Chondrocyte (in vitro differentiated cells): ENCODE measurements at places on chromosomes 4 and X. TPM values are rescaled to one million over a fixed set of nuclear protein-coding genes. Genes with fewer than 3 reads are reported as not detected.

The CXCL3 gene
- 0.20 TPM in 1 of 3 replicates, not detected in the others for total RNA-seq

The CT45A2 gene
- not detected in 3 replicates for total RNA-seq

The SERPINA7 gene
- total RNA-seq = not detected in 3 replicates

The MID1IP1 gene
- total RNA-seq = 14.7 to 36.0 TPM (median 32.7 TPM) in 3 replicates

The GPC4 gene
- total RNA-seq = 64.6 to 94.8 TPM (median 67.6 TPM) in 3 replicates

The SHOX gene
- total RNA-seq = 0.15 TPM in 1 of 3 replicates, not detected in the others

The BST1 gene
- total RNA-seq = 0.45 TPM in 1 of 3 replicates, not detected in the others

The CISD2 gene
- total RNA-seq = 20.7 to 30.9 TPM (median 29.7 TPM) in 3 replicates

The SPANXC gene
- not detected in 3 replicates for total RNA-seq

The EFHC2 gene
- total RNA-seq = not detected in 3 replicates

The GABRE gene
- total RNA-seq = 0.51 to 1.0 TPM (median 0.94 TPM) in 3 replicates

The KLB gene
- not detected in 3 replicates for total RNA-seq

The FGF5 gene
- total RNA-seq = 1.3 to 5.8 TPM (median 4.5 TPM) in 3 replicates

The TCEAL2 gene
- not detected in 3 replicates for total RNA-seq

The SPANXA1 gene
- not detected in 3 replicates for total RNA-seq

The FGD1 gene
- total RNA-seq = 21.0 to 26.4 TPM (median 21.4 TPM) in 3 replicates

The TLR7 gene
- total RNA-seq = not detected in 3 replicates

The TXK gene
- total RNA-seq = 0.22 TPM in 1 of 3 replicates, not detected in the others

The NPFFR2 gene
- total RNA-seq = not detected in 3 replicates

The NCAPG gene
- total RNA-seq = 6.4 to 9.1 TPM (median 6.5 TPM) in 3 replicates

The SRPK3 gene
- total RNA-seq = 0.18 to 0.50 TPM in 2 of 3 replicates, not detected in the other

The S100G gene
- not detected in 3 replicates for total RNA-seq

The TMEM35A gene
- total RNA-seq = 0.62 to 0.92 TPM (median 0.85 TPM) in 3 replicates

The L1CAM gene
- 2.2 to 2.9 TPM (median 2.5 TPM) in 3 replicates for total RNA-seq

The CLCN4 gene
- 2.2 to 4.2 TPM (median 4.2 TPM) in 3 replicates for total RNA-seq

The RENBP gene
- 6.5 to 13.4 TPM (median 13.1 TPM) in 3 replicates for total RNA-seq

The FGF2 gene
- 25.0 to 26.2 TPM (median 25.1 TPM) in 3 replicates for total RNA-seq

The SORCS2 gene
- 9.4 to 21.7 TPM (median 10.9 TPM) in 3 replicates for total RNA-seq

The KLHL13 gene
- 0.18 to 1.3 TPM (median 0.45 TPM) in 3 replicates for total RNA-seq

The SCLT1 gene
- total RNA-seq = 11.1 to 23.8 TPM (median 12.3 TPM) in 3 replicates

The RBM3 gene
- total RNA-seq = 224 to 303 TPM (median 283 TPM) in 3 replicates

The BEX1 gene
- 6.0 to 7.0 TPM (median 7.0 TPM) in 3 replicates for total RNA-seq

The EREG gene
- not detected in 3 replicates for total RNA-seq
